Hematopoietic multipotent progenitor cell treated with erythropoietin and hydrocortisone succinate and interleukin-3 and kit ligand, for 6 days (in vitro differentiated cells): ENCODE measurements at places on chromosomes 6 and 20.

DNA sequence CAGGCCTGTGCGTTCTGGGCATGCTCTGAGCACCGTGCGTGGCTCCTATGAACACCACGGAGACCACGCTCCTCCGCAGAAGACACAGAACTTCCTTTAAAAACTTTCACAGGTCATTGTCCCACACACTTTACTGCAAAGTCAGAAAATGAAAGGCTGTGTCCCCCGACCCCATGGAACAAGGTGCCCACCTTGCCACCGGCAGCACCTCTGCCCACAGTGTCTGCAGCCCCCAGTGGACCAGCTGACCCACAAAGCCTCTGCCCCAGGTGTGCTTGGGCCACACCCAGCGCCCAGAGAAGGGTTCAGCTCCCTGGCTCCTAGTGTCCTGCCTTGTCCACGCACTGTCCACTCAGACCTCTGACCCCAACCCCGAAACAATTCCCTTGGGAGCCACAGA is 8.7 kb downstream of the TAF4 start:
- no peak for DNase-seq

GRCh38 chr20:22617160-22617559 is 32.8 kb upstream of the FOXA2 start:
- no peak for DNase-seq

DNA sequence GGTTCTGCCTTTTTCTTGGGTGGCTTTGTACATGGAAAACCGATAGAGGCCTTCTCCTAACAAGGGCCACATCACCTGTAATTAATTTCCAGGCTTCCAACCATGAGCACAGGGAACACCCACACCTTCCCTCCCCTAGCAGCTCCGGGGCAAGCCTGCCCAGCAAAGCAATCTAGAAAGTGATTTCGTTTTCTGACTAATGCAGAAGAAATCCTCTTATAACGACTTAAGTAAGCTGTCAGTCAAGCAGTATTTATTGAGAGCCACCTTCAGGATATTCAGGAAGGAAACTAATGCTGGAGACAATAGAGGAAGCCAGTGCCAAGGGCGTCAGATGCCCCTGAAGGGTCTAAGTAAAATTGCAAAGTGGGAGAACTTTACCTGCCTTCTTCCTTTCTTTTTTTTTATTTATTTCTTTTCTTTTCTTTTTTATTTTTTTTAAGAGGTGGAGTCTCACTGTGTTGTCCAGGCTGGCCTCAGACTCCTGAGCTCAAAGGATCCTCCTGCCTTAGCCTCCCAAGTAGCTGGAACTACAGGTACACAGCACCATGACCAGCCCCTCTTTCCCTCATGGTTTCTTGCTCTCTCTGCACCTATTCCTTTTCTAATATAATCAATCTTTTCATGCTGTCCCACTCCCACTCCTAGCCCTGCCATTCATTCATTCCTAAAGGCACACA is 67.5 kb upstream of the MBOAT1 start:
- no peak for DNase-seq

- peak; percentile 36 for DNase-seq
Measured at GRCh38 chr6:3453413-3454272, 3.2 kb downstream of the SLC22A23 start.

- no peak for DNase-seq
Measured at GRCh38 chr6:1796706-1797529, 187.2 kb downstream of the FOXC1 start.
